ENCODE measurements at places on chromosomes 6 and 20. TPM values are rescaled to one million over a fixed set of nuclear protein-coding genes. Genes with fewer than 3 reads are reported as not detected.

Gene KHDRBS2
- 0.31 TPM for total RNA-seq

Gene GNAS-AS1
- 1.5 TPM for total RNA-seq

Gene CRISP2
- total RNA-seq = not detected

Gene COL11A2
- total RNA-seq = 5.6 TPM

Gene SCAF8
- total RNA-seq = 63.4 TPM

Gene MUC22
- not detected for total RNA-seq

Gene KHDC1
- total RNA-seq = 2.0 TPM

Gene CDH26
- total RNA-seq = 3.6 TPM

Gene FAM83C
- not detected for total RNA-seq

Gene FARS2
- 17.8 TPM for total RNA-seq

Gene SOX18
- 134 TPM for total RNA-seq

Gene PRICKLE4
- 9.0 TPM for total RNA-seq

Gene TBX18
- total RNA-seq = 46.1 TPM

Gene KCNK15
- total RNA-seq = 3.2 TPM

Gene RAD21L1
- not detected for total RNA-seq

Gene FAM83D
- 0.13 TPM for total RNA-seq

Gene DDX43
- total RNA-seq = 0.89 TPM

Gene PROKR2
- total RNA-seq = not detected

Gene ASIP
- total RNA-seq = 3.0 TPM

Gene EYA2
- total RNA-seq = 24.4 TPM

Gene SLC35D3
- total RNA-seq = not detected

Gene PRKN
- total RNA-seq = 15.9 TPM

Gene GSTA2
- total RNA-seq = not detected

Gene PFDN6
- total RNA-seq = 27.1 TPM

Gene CAGE1
- total RNA-seq = not detected

Gene PBOV1
- total RNA-seq = not detected

Gene TUBB2B
- 39.4 TPM for total RNA-seq

Gene HDGFL1
- total RNA-seq = not detected

Gene JAG1
- total RNA-seq = 81.6 TPM

Gene MAFB
- total RNA-seq = 38.6 TPM

Gene CPXM1
- total RNA-seq = 5.9 TPM

Gene TMEM217
- total RNA-seq = 1.6 TPM

Gene NQO2
- 30.1 TPM for total RNA-seq

Gene PRDM13
- total RNA-seq = not detected

Measured in sciatic nerve (tissue), 2 donors.